Fibroblast of gingiva (primary cell): ENCODE measurements at places on chromosomes 16 and 17.

- no peak for DNase-seq
Measured at GRCh38 chr16:10846213-10846998, 27.8 kb upstream of the TVP23A start.

GRCh38 chr17:44223541-44224071, 4.1 kb upstream of the UBTF start:
- peak; percentile 92 for DNase-seq

DNA sequence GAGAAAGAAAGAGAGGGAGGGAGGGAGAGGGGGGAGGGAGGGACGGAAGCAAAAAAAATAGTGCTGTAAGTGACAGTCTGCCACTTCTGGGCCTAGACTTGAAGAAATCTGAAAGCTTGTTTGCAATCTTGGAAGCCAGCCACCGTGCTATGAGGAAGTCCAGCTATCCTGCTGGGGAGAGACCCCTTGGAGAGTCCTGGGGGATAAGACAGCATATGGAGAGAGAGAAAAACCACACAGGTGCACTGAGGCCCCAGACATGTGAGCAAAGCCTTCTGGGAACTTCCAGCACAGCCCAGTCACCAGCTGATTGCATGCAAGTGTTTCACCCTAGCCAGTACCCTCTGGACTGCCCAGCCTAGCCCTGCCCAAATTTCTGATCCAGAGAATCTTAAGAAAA, 12.6 kb upstream of the ALOX12B start:
- no peak for DNase-seq

- no peak for DNase-seq
Measured at GRCh38 chr16:29808219-29808900, 2.0 kb downstream of the MAZ start.

GRCh38 chr17:58318627-58319172, 9.9 kb downstream of the TSPOAP1 start:
- no peak for DNase-seq

DNA sequence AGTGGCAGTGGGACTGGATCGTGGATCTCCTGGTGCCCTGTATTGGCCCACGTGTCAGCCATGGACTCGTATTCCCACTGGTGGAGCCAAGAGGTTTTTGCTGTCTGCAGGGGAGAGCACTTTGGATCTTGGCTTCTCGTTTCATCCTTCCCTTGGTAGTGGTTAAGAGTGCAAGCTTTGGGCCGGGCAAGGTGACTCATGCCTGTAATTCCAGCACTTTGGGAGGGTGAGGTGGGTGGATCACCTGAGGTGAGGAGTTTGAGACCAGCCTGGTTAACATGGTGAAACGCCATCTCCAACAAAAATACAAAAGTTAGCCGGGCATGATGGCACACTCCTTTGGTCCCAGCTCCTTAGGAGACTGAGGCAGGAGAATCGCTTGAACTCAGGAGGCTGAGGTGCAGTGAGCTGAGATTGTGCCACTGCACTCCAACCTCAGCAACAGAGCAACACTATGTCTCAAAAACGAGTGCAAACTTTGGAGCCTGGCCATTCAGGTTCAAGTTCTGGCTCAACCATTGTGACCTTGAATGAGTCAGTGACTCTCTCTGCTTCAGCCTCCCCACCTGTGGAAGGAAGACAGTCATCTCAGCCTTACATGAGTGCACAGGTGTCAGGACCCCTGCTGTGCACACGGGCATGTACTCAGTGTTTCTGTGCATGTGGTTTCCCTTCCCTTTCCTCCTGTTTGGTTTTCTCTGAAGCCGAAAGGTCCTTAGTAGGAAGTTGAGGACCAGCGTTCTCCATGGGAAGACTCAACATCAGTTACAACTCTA, 57.4 kb downstream of the PLCG2 start:
- no peak for DNase-seq

- no peak for DNase-seq
Measured at GRCh38 chr17:49258394-49258793, 27.8 kb upstream of the PHOSPHO1 start.

DNA sequence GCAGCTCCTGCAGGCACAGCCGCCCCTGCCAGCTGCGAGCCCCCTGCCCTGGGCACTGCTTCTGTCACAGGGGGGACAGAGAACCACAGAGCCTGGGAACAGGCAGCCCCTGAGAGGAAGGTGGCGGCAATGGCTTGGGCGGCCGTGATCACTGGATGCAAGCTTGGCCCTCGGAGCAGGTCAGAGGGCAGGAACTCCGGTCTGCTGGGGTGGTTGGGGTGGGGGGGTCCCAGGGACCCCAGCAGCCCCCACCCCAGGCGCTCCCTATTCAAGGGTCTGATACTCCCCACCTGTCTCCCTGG, 1.9 kb upstream of the CYBA start:
- no peak for DNase-seq

DNA sequence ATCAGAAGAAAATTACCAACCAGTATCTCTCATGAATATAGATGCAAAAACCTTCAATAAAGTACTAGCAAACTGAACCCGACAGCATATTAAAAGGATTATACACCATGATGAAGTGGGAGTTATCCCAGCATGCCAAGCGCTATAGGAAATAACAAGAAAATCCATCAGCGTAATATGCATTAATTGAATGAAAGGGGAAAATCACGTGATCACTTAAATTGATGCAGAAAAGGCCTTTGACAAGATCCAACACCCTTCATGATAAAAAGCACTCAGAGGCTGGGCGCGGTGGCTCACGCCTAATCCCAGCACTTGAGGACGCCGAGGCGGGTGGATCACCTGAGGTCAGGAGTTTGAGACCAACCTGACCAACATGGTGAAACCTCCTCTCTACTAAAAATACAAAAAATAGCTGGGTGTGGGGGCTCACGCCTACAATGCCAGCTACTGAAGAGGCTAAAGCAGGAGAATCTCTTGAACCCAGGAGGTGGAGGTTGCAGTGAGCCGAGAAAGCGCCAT, 4.8 kb downstream of the CTRB2 start:
- DNase-seq = no peak

- DNase-seq = no peak
Measured at GRCh38 chr17:68819465-68819864, 135.7 kb downstream of the ABCA8 start.

GRCh38 chr17:2172077-2172851, 117.4 kb downstream of the HIC1 start:
- peak; percentile 97 for DNase-seq

- no peak for DNase-seq
Measured at GRCh38 chr16:71609066-71609465, 16.9 kb upstream of the MARVELD3 start.

DNA sequence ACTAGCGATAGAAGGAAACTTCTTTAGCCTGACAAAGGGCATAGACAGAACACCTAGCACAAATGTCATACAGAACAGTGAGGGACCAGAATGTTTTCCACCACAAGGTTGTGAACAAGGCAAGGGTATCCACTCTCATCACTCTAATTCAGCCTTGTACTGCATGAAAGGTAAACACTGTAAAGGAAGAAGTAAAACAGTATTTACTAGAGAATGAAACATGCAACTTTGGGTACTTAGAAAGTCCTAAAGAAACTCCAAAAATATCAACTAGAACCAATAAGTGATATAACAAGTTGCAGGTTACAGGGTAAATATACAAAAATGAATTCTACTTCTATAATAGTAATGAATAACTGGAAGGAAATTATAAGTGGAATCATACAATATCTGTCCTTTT, 32.2 kb downstream of the BRIP1 start:
- DNase-seq = no peak

GRCh38 chr16:30478766-30479478, 6.4 kb downstream of the ITGAL start:
- no peak for DNase-seq

GRCh38 chr16:3065069-3065741, at the start of gene IL32:
Gene IL32 (plus strand): TSS chr16:3065640. CDS start chr16:3065812, 172 bp downstream.
- peak; percentile 39 for DNase-seq

DNA sequence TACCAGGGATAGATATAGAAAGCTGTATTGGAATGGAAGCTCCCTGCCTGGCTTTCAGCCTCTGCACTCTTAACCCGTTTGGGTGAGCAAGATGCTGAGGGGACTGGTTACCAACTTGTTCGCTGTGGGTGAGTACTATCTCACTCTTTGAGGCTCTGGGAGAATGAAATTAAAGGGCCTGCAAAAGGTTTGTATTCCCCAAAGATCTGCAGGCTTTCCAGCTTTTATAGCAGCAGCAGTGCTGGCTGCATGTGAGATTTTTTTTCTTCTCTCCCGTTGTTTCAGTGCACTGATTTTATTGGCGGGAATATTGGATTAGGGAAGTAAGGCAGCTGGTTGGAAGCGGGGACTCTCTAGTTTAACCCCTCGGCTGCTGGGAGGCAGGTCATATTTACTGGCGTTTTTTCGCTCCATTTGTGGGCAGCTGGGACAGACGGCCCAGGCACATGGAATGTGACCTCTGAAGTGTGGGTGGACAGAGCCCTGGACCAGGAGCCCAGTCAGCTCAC, 30.9 kb downstream of the C17orf75 start:
- DNase-seq = no peak

DNA sequence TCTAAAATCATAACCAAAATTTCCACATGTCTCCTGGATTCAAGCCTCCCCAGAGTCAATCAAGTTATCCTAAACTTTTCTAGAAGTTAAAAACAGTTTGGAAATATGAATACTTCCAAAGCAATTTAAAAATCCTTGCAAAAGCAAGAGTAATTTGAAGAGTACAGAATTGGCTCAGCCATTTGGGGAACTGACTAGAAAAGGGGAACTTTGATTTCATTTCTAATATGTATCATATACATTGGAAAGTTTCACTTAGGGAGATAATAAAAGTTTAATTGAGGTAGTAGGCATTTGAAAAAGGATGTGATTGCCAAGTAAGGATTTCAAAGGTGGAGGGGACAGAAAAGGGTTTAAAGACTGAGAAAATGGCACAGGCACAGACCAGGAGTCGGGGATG, 9.0 kb upstream of the SLFN12L start:
- no peak for DNase-seq

DNA sequence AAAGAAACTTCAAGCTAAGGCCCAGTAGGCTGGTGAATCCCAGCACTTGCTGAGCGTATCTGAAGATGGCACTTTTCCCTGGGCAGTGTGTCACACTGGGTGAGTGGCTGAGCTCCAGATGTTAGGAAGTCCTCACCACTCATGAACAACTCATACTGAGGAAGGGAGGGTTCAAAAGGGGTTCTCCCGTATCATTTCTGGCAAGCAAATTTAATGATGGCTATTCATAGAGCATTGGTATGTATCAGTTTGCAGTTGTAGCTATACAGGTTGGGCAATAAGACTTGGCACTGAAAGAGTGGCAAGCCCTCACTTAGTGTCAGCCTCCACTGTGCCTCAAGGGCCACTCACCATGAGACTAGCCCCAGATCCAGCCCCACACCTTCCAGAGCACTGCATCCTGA, 10.7 kb downstream of the GFOD2 start:
- DNase-seq = peak; percentile 81

DNA sequence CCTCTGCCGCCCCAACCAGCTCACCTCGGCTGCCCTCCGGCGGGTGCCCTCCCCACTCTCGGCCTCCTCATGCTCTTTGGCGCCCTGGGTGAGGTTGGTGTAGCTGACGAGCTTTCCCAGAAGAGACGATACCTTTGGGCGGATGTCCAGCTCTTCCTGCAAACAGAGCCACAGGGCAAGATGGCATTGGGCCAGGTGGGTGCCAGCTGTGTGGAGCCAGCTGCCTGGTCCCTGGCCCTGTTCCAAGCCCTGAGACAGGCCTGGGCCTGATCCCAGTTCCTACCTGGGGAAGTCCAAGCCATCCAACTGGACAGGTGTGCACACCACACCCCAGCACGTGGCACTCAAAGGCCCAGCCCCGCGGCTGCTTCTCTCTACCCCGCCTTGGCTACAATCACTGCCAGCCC, 6.9 kb downstream of the SLC12A4 start:
- DNase-seq = no peak

- no peak for DNase-seq
Measured at GRCh38 chr16:83850947-83851346, 43.2 kb downstream of the HSBP1 start.

- peak; percentile 31 for DNase-seq
Measured at GRCh38 chr16:50208460-50208931, 55.4 kb downstream of the TENT4B start.

- no peak for DNase-seq
Measured at GRCh38 chr17:80845069-80845862, 146.4 kb upstream of the CHMP6 start.

DNA sequence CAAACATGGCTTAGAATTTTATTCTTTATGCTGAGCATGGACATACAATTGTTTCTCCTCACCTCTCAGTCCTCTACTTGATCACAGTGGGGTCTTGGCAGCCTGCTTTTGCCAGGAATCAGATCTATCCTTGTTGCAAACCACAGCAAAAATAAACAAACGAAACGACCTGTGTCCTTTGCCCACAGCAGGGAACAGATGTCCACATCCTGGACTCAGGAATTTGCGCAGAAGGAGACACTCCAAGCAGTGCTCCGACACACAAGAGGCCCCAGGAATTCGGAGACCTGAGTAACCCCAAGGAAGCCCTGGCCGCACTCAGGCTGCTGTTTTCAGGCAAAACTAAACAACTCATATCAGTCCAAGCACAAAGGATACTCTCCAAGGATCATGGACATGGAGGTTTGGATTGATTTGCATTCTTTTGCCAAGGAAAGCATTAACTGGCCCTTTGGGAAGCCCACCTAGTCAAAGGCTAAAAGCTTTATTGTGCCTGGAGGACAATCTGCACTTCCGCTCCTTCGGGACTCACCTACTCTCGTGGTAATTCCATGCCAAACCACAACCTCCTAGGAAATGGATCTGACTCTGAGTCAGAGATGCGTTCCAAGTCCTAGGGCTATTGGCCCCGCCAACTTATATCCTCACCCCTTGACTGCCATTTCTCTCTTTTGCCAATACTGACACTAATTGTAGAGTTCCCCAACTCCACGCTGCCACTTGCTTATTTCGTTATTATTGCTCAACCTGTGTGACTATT, 271.1 kb upstream of the CDH11 start:
- DNase-seq = no peak

- DNase-seq = no peak
Measured at GRCh38 chr17:32593003-32593402, 106.2 kb downstream of the CDK5R1 start.

DNA sequence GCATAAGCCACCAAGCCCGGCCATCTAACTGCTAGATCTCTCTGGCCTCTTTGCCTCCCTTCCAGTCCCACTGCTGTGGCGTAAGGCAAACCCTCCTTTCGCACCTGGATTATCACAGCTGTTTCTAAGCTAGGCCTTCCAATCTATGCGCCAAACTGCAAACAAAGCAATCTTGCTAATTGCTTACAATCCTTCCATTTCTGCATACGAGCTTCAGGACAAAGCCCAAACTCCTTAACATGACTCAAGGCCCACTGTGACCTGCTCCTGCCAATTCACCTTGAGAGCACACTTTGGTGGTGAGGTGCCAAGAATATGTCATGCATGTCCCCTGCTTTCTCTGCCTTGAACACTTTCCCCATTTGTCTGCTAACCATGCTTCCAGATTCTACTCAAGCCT, 6.0 kb upstream of the ARL5C start:
- no peak for DNase-seq

- DNase-seq = no peak
Measured at GRCh38 chr17:76641501-76641900, 2.1 kb downstream of the ST6GALNAC1 start.

DNA sequence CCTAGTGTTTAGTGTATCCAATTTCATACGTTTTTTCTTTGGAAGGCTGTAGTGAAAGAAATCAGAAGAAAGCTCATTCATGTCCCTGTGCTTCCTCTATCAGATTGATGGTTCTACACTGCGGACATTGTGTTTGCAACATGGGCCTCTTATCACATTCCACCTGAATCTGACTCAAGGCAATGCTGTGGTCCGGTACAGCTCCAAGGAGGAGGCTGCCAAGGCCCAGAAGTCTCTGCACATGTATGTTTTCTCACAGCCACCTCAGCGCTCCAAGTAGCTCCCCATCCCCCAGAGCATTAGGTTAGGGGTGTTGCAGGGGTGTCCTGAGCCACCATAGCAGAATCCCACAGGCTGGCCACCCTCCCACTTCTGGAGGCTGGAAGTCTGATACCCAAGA, 25.2 kb downstream of the TMC6 start:
- no peak for DNase-seq
